ENCODE measurements at places on chromosomes 7 and 10.

DNA sequence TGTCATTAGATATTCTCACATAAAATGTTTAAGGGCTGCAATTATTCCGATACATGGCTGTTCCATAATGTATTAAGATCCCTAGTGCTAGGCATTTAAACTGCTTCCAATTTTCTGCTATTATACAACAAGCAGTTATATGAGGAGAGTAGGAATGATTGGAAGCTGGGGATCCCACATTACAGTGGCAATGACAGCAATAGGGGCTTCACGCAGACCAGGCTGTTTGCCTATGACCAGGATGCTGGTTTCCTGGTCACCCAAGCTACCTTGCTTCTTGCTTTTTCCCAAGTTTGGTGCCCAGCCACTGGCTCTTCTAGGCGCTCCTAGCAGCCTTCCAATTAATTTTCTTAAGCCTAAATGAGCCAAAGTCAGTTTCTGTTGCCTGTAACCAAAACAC, 39.3 kb downstream of the SMURF1 start:
- ATAC-seq, result no peak

GRCh38 chr7:24135003-24135817, 148.8 kb upstream of the NPY start:
- ATAC-seq, result peak; percentile 57

- no peak for ATAC-seq
Measured at GRCh38 chr10:116324951-116325635, 845 bp downstream of the CCDC172 start.

DNA sequence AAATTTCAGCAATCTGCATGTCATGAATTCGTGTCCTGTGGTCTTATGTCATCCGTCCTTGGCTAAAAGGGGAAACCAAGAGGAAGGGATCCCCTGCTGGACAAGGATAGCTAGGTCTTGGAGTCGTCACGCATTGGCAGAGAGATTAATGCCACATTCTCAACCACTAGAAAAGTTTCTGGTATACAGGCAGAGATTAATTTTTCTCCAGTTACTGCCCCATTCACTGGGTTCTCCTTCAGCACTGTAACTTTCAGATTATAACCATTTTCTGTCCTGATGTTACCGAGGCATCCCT, 1060.6 kb upstream of the AUTS2 start:
- no peak for ATAC-seq

- ATAC-seq, result no peak
Measured at GRCh38 chr10:132906836-132907235, 35.5 kb downstream of the CFAP46 start.

DNA sequence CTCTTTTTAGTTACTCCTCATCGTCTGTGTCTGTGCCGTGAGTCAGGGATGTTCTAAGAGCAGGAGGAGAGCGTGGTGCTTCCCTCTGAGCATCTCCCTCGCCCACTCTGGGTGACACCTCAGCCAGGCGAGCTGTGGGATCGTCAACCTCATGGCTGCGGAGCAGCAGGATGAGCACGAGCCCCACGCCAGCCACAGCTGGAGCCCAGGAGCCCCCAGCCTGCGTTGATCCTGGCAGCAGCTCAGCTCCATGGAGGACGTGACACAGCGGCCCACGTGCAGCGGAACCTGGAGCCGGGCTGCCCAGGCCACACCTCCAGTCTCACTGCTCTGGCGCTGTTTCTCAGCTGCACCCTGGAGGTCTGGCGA, 512.0 kb downstream of the PTPRN2 start:
- no peak for ATAC-seq
